ENCODE measurements at places on chromosomes 5 and 9.

GRCh38 chr5:135371622-135372232, 27.3 kb downstream of the MACROH2A1 start:
- no peak for DNase-seq

- no peak for DNase-seq
Measured at GRCh38 chr5:142445266-142445665, 120.4 kb upstream of the SPRY4 start.

GRCh38 chr5:85663708-85664031, 954.1 kb upstream of the COX7C start:
- no peak for DNase-seq

GRCh38 chr5:3110371-3110770, 358.9 kb upstream of the IRX2 start:
- no peak for DNase-seq

- no peak for DNase-seq
Measured at GRCh38 chr5:154365823-154366222, 80.0 kb upstream of the SAP30L start.

GRCh38 chr9:97572892-97573365, 60.2 kb downstream of the TSTD2 start:
- no peak for DNase-seq

- no peak for DNase-seq
Measured at GRCh38 chr9:112050544-112051475, 124.3 kb downstream of the SUSD1 start.

- no peak for DNase-seq
Measured at GRCh38 chr9:114697951-114698351, 16.0 kb upstream of the TEX48 start.

DNA sequence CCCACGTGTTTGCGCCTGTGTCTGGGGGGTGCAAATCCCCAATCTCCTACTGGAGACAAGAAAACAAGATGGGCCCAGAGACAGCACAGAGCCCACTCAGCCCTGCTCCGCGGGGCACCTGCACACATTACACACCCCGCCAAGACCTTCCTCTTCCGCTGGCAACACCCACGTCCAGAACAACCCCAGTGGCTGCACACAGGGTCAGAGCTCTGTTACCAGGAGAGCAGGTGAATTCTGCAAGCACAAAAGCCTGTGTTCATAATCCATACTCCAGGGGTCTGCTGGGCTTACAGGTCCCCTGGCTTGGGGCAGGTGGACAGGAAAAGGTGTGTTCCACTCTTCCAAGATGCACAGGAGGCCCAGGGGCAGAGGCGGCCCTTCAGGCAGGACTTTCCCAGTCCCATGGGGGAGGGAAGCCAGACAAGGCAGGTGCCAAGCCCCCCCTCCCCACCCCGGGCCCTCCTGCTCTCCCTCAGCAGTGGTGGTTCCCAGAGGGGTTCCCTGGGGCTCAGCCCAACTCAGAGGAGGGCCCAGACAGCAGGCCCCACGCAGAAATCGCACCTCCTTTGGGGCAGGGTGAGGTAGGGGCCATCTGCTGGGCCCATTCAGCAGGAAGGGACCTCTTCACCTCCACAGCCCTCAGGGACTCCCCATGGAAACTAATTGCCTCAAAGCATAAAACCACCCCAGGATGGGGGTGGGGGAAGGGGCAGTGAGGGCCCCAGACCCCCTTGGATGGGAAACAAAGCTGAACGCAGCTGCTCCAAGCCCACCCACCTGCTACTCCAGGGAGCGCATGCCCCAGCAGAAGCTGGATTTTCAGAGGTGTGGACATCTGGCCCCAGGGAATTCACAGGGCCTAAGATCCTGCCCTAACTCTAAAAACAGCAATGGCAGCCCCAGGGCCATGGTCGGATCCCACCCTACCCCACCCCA, 105.3 kb downstream of the VAV2 start:
- DNase-seq, result no peak

- DNase-seq, result no peak
Measured at GRCh38 chr9:76744336-76744735, 19.9 kb upstream of the PCA3 start.

DNA sequence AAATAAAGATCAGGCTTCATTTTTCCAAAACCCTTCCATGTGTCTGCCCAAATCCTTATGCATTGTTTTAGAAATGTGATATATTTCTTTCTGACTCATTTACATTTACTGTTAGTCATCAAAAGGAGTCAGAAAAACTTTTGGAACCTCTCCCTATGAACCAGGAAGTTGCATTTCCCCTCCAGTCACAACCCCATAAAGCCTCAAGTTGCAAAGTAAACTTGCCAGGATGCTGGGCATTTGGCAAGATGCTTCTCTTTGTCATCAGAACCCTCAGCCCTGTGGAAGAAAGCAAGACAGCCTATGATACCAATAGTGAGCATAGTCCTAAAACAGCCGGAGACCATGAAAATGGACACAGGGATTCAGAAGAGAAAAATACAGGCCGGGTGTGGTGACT, 84.2 kb downstream of the MUSK start:
- no peak for DNase-seq

- no peak for DNase-seq
Measured at GRCh38 chr9:34034698-34035065, 14.0 kb downstream of the UBAP2 start.

DNA sequence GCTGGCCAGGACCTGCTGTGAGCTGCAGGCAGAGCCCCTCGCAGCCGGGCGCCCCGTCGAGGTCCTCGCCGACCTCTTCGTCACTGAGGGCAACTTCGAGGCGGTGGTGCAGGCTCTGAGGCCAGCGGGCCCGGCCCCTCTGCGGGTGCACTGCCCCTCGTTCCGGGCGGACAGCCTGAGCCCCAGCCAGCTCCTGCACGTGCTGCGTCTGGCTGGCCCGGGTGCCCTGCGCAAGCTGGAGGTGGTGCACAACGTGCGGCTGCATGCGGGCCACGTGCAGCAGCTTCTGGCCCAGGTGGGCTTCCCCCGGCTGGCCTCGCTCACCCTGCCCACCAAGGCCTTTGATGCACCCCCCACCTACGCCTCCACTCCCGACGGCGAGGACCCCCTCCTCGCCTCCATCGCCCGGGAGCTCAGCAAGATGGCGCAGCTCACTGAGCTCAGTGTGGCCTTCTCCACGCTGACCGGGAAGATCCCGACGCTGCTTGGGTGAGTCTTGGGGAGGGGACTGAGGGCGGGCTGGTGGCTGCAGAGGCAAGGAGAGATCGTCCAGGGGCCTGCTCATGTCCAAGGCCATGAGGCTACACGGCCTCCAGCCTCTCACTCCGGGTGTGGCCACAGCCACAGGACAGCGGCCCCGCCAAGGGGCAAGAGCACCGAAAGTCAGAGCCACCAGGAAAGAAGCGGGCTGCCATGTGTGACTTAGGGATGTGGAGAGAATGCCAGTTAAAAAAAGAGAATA, 825 bp downstream of the LRRC14B start:
- DNase-seq, result no peak

- no peak for DNase-seq
Measured at GRCh38 chr9:77598991-77599390, 49.1 kb downstream of the GNA14 start.

GRCh38 chr5:14143546-14143840, 351 bp downstream of the TRIO start:
- DNase-seq, result no peak

GRCh38 chr9:21402386-21403251, 6.3 kb upstream of the IFNA8 start:
- DNase-seq, result no peak

- no peak for DNase-seq
Measured at GRCh38 chr9:2233274-2233673, 218.1 kb downstream of the SMARCA2 start.

GRCh38 chr5:9283021-9283420, 262.9 kb downstream of the SEMA5A start:
- no peak for DNase-seq

DNA sequence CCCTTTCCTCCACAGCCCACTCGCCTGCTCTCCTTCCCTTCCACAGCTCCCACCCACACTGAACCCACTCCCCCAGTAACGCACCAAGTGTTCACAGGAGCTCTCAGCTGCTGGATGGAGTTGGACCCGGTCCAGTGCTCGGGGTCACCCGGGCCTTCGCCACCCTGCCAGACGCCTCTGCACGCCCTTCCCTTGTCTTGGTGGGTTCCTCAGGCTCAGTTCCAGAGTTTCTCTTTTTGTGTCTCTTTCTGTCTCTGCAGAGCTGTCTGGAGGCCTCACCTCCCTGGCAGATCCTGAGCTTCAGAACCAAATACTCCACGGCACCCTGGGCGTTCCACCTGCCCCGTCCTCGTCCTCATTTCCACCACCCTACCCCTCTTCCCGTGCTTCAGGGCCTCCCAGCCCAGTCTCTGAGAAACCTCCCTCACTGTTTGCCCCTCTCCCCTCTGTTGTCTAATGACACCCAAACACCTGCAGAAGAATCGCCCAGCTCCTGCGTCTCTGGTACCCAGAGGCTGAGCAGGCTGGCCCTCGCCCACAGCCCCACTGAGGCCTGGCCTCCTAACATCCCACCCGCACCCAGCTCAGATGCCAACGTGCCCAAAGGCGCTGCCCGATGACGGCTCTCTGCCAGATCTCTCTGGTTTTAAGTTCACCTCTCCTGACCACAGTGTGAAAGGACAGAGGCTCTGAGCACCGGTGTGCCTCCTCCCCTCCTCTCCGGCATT, 74.3 kb downstream of the COL23A1 start:
- no peak for DNase-seq

- peak; percentile 45 for DNase-seq
Measured at GRCh38 chr5:156934450-156935211, 28.4 kb downstream of the TIMD4 start.

DNA sequence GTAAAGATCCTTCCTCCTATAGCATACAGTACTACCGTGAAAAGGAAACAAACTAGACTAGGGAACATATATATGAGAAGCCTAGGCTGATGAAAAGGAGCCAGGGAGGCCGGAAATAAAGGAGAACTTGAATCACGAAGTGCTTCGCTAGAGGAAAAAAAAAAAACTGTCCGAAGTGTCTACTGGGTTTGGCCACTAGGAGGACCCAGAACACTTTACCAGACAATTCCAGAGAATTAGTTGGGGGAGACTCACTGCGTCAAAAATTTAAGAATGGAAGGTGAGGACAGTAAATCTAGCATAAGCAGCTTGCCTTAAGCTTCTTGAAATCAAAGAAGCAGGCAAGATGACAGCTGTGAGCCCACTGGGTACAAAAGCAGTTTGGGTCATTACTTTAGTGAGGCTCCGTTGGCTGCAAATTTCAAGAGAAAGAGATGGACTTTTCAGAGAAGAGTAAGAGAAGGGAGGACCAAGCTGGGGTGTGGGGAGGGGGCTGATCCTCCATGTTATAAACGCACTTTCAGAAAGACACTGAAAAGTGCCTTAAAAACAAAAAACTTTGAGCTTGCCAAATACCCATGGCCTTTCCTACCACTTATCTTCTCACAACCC, 47.4 kb downstream of the P4HA2 start:
- DNase-seq, result no peak

- DNase-seq, result no peak
Measured at GRCh38 chr9:98500337-98500919, 208.3 kb downstream of the GABBR2 start.

- no peak for DNase-seq
Measured at GRCh38 chr5:97021416-97021815, 85.5 kb downstream of the LNPEP start.

DNA sequence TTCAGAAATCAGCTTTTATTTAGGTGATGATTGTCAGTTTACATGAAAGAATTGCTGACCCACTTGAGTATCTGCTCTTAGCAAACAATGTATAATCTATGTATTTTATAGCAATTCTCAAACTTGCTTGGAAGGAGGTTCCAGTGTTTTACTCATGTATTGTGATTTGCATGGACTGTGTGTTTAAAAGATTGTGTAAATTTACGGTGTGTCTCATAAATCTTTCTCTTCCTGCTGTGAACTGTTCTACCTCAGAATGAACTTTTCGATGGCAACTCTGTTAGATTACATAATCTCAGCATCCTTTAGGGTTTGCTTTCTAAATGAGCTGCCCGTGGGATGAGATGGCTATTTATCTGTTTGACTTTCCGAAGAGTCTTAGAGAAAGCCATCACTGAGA, 122.5 kb downstream of the MEF2C start:
- no peak for DNase-seq

GRCh38 chr9:124834591-124834990, 18.7 kb upstream of the WDR38 start:
- DNase-seq, result no peak

DNA sequence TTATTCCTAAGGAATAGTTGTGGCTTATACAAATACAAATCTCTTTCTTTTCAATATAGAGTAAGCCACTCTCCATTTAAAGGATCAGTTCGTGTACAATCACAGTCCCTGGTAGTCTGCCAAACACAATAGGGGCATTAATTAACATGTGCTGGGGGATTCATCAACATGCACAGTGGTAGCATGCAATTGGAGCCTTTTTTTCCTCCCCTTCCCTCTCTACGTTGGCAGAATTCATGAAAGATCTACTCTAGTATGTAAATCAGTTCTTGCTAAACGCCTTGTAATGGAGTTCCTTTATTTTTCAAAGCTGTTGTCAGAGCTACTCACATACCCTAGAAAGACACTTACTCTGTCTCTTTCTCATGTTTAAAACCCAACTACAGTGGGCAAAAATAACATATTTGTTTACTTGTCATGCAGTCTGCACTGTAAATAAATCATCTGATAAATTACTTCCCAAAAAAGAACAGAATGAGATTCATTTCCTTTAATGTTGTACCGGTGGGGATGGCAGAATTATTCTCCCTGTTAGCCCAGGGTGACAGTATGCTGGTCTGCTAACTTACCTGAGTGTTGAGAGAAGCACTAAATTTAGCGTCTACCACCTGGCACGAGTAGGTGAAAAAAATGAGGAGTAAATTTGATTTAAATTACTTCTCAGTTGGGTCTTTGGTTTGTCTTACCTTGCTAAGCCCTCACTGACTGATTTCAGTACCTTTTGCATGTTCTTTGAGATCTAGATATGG, 341.5 kb upstream of the CCNH start:
- no peak for DNase-seq

GRCh38 chr5:178499352-178499751, 90.8 kb downstream of the COL23A1 start:
- no peak for DNase-seq

GRCh38 chr5:93924628-93925027, 183.2 kb upstream of the POU5F2 start:
- DNase-seq, result no peak

- no peak for DNase-seq
Measured at GRCh38 chr9:34650816-34651215, 1.2 kb upstream of the IL11RA start.

- DNase-seq, result no peak
Measured at GRCh38 chr5:116497631-116498030, 77.0 kb downstream of the SEMA6A start.

DNA sequence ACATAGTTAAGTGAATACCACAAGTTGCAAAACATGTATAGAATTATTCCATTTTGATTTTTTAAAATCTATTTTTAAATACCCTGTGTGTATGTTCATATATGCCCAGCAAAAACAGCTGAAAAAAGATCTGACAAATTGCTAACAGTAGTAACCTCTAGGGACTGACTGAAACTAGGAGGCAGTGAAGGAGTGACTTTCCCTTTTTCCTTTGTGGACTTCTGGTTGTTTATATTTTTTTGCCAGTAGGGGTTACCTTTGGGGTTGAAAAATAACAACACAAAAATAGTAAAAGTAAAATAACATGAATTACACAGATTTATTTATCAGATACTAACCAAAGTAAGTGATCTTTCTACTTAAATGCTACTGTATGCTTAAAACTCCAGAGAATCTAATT, 2.9 kb downstream of the MEGF9 start:
- no peak for DNase-seq
